ENCODE measurements at places on chromosomes 16 and 17. TPM values are rescaled to one million over a fixed set of nuclear protein-coding genes. Genes with fewer than 3 reads are reported as not detected.

FBXL16 gene
- total RNA-seq: 0.59 TPM

OTOP2 gene
- total RNA-seq: not detected

CA10 gene
- total RNA-seq: not detected

NPTX1 gene
- 0.73 TPM for total RNA-seq

ZG16B gene
- total RNA-seq: not detected

All from subcutaneous preadipocyte (primary cell).